Activated CD8-positive, alpha-beta memory T cell treated with anti-CD3 and anti-CD28 coated beads, Interleukin-2, amount 50 U/mL, for 4 hours (primary cell): ENCODE measurements at places on chromosomes 1 and 21.

DNA sequence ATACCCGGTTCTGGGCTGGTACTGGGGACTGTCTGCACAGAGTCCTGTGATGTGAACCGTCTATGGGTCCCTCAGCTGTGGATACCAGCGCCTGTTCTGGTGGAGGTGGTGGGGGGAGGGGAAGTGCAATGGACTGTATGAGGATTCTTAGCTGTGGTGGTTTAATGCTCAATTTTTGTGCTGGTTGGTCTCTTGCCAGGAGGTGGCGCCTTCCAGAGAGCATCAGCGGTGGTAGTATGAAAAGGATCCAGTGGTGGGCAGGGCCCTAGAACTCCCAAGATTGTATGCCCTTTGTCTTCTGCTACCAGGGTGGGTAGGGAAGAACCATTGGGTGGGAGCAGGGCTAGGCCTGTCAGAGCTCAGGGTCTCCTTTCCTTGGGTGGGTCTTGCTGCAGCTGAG, 89.4 kb upstream of the B3GALT2 start:
- DNase-seq: no peak

DNA sequence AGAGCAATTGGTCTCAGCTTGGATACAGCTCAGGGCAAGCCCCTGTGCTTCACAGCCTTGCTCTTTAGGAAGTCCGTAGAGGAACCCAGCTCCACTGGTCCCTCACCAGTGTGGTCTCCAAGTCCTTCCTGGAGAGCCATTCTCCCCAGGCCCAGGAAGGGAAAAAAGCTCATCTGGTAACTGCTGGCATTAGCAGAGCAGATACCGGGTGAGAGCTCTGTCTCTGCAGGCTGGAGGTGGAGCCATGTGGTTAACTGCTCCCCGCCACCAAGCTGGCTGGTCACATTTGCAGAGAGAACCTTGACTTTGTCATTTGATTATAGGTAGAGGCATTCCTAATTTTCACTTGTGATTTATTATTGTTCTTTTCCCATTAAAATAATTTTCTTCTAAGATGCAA, 169.6 kb downstream of the ROR1 start:
- DNase-seq: no peak

DNA sequence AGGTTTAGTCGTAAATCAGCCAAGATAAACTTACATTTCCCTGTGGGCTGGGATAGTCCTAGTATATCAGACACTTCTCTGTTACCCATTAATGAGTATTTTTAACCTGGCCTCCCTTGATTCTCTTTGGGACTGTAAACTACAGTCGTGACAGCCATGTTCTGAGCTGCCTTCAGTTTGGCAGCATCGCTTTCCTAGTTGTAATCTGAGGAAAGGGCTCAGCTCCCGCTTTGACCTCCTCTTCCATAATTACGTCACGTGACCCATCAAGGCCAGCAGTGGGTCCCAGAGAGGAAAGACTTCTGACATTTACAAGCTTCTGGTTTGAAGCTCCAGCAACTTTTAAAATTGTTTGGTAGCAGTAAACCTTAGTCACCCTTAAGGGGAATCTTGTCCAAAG, 34.6 kb upstream of the MTR start:
- no peak for DNase-seq

DNA sequence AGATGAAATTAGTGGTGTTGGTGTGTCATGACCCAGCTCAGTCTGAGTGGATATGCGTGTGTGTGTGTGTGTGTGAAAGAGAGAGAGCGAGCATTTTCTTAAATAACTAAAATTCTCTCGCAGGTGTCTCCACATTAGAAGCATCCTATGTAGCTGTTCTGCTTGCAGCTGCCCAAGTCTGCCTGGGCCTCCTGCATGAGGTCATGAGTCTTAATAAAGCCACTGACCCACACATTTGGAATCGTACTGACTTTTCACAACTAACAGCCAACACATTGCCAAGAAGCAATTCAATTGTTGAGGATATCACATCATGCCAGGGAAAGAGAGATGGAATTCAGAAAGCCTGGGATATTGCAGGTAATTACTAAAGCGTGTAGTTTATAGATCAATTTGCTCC, 238.2 kb upstream of the AJAP1 start:
- no peak for DNase-seq

DNA sequence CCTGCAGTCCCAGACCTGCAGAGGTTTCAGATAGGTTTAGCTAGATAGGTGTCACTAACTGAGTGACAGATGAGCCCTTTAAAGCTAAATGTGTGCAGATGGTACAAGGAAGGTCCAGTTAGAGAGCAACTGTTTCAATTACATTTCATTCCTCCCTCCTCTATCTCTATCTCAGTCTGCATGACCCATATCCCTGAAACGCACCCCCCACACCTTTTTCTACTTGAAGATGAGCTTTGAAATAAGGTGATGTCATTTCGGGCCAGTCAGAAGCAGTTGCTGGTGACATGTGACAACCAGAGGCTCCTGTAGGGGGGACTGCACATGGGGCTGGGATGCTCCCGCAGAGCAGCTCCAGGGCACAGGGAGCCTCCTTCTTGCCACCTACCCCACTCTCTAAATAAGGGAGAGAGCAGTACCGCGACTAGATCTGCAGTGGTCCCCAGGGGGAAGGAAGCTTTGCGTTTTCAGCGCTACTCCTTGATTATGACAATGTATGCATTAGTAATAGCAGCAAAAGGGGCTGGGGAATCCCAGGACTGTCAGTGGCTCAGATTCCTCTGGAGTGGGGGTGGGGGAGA, 4.3 kb downstream of the ATP8B2 start:
- no peak for DNase-seq

DNA sequence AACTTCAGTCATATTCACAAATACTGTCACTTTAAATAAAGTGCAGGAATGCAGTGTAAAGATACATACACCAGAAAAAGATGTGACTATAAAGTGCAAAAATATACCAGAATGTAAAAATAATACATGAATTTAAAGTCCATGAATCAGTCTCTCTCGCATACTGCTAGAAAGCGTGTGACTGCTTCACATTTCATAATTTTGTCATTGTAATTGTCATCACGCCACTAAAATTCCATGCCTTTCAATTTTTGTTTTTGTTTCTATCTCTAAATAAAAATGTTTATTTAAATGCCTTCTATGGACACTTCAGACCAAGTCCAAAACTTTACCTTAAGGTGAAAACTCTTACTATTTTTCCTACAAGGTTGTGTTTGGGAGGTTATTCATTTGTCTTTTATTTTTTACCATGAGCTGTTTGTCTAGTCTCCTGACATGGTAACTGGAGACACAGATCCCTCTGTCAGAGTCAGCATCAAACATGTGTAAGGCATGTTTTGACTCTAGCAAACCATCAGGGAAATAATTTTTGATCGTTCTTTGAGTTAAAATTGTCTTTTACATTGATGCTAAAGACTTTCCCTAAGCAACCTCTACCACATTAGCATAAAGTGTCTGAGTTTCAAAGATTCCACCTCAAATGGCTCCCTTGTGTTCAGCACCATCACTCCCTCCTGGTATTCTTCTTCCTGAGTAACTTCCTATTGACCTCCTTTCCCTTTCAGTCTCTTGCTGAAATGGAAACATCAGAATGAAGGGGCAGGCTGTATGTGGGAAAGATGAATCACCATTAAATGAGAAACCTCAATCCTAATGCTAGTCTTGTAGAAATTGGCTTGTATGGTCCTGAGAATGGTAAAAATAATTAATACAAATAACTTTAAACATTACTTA, 14.0 kb upstream of the AIM2 start:
- no peak for DNase-seq

DNA sequence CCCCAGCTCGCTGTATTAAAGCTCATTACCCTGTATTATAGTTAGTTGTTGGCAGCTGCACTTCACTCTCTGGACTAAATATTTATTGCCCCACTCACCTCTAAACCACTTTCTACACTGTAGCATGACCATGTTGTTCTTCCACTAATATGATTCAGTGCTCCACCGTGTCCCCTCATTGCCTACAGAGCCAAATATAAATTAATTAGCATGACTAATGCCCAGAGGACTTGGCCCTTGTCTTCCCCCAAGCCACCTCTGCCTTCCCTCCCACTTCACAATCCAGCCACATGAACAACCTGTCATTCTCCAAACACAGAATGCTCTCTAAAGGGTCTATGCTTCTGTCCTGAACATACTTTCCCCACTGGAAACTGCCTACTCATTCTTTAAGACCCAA, 276.5 kb downstream of the PLPP3 start:
- no peak for DNase-seq

- no peak for DNase-seq
Measured at GRCh38 chr1:8985915-8986813, 40.1 kb downstream of the SLC2A7 start.

DNA sequence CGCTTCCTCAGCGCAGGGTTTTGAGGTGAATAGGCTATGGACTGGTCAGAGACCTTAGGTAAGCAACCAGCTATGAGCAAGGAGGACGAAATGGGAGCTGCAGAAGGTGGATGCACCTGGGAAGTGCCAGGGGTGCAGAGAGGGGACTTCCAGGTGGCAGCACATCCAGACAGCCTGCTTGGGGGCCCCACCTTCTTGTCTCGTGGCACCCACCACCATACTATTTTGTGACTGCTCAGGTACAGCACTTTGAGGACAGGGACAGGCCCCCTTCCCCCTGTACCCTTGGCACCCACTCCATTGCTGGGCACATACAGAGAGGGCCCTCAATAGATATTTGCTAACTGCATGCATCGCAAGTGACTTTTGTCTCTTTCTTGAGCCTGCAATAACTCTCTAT, 777 bp upstream of the KISS1 start:
- DNase-seq: no peak

DNA sequence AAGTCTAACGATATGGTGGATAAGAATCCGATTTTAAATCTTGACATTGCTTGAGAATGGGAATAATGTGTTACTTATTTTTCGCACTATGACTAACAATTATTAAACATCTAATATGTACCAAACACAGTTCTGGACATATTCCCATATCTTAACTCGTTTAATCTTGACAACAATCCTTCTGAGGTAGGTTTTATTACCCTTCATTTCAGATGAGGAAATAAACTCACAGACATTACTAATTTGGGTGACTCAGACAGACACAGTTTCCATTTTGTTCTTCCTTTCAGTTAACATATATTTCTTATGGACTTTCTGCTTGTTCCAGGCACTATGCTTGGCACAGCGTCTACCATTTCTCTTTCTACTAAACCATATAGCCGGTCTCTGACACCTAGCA, 244.8 kb downstream of the SMYD3 start:
- DNase-seq: no peak

- no peak for DNase-seq
Measured at GRCh38 chr1:183630748-183631147, 4.8 kb downstream of the ARPC5 start.

DNA sequence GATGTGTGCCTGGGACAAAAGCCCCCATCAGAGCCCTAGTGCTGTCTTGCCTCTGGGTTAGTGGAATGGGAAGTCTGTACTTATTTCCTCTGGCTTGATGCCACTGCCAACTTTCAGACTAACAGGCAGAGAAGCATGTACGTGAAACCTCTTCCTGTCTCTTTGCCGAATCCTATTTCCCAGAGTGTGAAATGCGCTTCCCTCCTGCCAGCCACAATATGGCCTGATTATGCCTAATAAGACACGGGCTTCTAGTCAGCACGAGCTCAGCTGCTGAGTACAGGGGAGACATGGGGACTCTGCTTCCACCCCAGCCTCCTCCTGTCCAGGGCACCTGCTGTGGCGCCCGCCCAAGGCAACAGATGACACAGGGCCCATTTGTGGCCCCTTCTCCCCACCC, 111.4 kb downstream of the KCND3 start:
- no peak for DNase-seq

DNA sequence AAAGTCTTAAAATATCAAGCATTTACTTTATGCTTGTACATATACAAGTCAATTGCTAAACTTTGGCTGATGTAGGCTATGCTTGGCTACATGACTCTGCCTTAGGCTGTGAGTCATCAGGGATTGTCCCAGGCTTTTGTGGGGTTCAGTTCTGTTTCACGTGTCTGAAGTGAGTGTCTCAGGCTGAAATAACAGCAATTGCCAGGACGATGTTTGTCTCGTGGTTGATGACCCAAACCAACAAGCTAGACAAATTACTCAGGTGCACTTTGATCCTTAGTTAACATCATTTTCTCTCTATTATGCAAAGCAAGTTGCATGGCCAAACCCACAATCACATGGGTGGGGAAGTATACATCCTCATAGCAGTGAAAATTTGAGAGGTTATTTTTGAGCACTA, 410.1 kb downstream of the BRINP3 start:
- no peak for DNase-seq

- no peak for DNase-seq
Measured at GRCh38 chr1:175725684-175726083, 17.7 kb downstream of the TNR start.

DNA sequence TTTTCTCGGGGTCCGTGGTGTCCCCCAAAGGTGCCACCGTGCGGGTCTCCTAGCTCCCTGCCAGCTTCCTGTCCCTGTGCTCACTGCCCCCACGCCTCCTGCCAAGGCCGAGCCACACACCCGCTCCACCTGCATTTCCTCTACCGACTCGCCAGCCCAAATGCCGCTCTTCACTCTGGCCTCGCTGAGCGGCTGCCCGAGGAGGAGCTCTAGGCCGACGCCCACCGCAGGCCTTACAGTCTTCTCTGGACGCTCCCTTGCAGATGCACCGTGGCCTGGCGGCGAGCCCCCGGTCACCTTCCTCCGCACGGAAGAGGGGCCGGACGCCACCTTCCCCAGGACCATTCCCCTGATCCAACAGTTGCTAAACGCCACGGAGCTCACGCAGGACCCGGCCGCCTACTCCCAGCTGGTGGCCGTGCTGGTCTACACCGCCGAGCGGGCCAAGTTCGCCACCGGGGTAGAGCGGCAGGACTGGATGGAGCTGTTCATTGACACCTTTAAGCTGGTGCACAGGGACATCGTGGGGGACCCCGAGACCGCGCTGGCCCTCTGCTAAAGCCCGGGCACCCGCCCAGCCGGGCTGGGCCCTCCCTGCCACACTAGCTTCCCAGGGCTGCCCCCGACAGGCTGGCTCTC, 26.3 kb downstream of the FTCD start:
- DNase-seq: no peak

DNA sequence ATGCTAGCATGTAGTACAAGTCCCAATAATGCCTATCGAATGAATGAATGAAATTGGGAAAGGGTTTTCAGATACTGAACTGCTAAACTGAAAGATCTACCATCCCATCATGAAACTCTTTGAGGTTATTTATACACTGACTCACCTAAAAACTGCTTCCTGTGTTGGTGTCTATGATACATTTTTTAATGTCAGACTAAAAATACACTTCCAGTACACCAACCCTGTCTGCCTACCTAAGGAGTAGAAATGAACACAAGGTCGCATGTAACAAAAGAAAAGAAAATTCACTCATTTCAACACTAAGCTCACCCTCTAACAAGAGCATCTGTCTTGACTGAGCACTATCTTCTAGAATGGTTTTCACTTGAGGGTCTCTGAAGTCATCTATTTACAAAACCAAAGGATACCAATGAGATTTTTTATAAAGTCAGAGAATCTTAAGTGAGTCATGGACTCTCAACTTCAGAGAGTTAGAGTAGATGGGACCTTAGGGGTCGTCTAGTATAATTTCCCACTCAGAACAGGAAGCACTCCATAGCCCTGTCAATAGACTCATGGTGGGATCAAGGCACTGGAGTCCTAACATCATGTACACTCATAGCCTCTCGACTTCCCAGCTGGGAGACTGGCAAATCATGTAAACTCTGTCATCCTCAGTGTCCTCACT, 53.4 kb downstream of the WLS start:
- DNase-seq: no peak
